ENCODE measurements at places on chromosomes 4 and X.

- no peak for ATAC-seq
These were observed 155.8 kb downstream of the ARAP2 start for GRCh38 chr4:36088542-36088941.

DNA sequence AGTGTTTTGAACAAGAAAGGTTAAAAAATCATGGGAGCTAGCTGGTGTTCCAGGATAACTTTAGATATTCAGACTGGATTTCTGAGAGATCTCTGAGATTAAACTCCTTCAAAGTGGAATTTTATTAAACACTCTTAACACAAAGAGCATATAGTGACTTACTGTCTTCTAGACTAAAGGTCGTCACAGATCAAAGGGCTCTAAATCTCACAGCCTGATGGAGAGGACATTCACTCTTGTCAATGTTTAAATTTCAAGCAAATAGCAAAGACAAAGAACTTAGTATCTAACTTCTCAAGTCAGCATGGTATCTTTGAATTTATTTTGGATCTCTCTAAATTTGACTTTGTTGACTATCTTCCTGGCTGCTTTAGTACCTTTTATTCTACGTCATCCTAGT is 53.7 kb upstream of the NUDT6 start:
- ATAC-seq, result no peak

GRCh38 chr4:127604949-127605709 is 27.6 kb upstream of the INTU start:
- no peak for ATAC-seq

- ATAC-seq, result peak; percentile 87
These were observed at the start of gene TLR2 for GRCh38 chr4:153684182-153684970. TSS of gene TLR2 (plus strand) at chr4:153684280. CDS start at chr4:153702908, 18,628 bp downstream.

DNA sequence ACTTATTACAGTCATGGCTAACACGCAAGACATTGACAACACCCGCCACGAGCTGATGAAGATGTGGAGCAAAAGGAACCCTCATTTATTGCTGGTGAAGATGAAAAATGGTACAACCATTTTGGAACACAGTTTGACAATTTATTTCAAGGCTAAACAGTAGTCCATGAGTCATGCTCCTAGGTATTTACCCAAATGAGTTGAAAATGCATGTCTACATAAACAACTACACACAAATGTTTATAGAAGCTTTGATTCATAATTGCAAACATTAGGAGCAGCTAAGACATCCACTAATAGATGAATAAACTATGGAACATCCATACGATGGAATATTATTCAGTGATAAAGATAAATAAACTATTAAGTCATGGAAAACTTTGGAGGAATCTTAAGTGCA is 580.1 kb downstream of the RAPGEF2 start:
- ATAC-seq, result no peak

GRCh38 chr4:145404761-145405160 is 76.9 kb upstream of the SMAD1 start:
- ATAC-seq, result no peak

DNA sequence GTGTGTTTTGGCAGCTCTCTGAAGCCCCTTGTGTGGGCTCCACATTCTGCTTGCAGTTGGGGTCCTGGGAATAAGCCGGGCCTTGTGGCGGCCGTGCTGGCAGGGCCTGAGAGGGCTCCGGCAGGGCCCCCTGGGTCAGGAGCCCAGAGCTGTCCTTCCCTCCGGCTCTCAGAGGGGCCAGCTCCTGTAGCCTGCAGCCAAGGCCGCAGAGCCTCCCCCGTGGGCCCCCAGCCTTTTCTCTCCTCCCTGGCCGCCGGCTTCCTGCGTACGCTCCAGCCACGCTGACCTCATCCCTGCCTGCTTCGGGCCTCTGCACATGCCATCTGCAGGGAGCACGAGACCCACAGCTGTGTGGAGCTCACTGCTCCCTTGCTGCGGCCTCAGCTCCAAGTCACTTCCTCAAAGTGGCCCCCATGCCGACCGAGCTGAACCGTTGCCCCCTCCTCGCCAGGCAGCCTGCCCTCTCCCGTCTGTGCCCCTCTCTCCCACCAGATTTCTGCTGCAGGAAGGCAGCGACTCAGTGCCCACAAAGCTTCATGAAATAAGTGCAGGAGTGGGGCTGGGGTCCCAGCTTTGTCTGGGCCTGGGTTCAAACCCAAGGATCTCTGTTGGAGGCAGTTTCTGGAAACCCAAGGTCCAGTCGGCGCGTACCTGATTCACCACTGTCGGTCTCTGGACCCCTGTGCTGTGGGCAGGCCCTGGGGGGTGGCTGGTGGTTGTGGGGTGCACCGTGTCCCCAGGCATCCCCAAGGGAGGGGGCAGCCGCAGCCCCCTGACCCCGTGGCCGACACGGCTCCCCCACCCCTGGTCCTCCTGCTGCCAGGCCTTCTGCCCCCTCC is 57.1 kb upstream of the NKX1-1 start:
- no peak for ATAC-seq
